ENCODE measurements at places on chromosomes 5 and 9.

DNA sequence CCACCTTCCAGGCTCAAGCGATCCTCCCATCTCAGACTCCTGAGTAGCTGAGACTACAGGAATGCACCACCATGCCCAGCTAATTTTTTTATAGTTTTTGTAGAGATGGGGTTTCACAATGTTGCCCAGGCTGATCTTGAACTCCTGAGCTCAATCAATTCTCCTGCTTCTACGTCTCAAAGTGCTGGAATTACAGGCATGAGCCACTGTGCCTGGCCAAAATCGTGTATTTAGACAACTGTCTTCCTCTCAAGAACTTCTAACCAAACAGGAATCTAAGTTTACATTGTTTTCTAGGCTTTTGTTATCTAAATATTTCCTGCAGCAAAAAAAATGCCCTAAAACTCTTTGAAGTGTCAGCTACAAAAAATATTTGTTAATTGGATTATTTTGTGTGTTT, 78.8 kb downstream of the NLN start:
- no peak for DNase-seq

DNA sequence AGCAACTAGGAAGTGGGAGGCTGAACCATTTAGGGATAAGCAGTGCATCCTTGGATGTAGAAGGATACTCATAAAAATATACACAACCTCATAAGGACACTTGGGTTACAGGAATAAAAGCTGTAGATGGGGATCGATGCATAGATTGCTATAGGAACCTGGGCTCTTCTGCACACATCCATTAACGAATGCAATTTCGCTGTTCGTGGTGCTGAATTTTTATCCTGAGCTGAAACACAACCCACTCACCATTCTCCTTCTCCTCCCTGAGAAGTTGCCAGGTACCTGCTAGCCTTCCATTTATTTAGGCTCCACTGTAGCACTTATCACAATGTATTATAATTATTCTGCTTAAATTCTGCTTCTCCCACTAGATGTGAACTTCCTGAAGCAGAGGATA, 320.6 kb upstream of the BRINP1 start:
- DNase-seq, result no peak

GRCh38 chr5:30505014-30505886, 688.2 kb upstream of the CDH6 start:
- peak; percentile 74 for DNase-seq

GRCh38 chr5:71960195-71960594, 147.1 kb upstream of the MAP1B start:
- DNase-seq, result no peak

GRCh38 chr9:16342246-16343020, 528.0 kb downstream of the BNC2 start:
- no peak for DNase-seq

GRCh38 chr5:43623048-43623680, 20.2 kb downstream of the NNT start:
- DNase-seq, result no peak

- DNase-seq, result peak; percentile 54
These were observed 59.4 kb upstream of the RAPGEF1 start for GRCh38 chr9:131799177-131799823.

DNA sequence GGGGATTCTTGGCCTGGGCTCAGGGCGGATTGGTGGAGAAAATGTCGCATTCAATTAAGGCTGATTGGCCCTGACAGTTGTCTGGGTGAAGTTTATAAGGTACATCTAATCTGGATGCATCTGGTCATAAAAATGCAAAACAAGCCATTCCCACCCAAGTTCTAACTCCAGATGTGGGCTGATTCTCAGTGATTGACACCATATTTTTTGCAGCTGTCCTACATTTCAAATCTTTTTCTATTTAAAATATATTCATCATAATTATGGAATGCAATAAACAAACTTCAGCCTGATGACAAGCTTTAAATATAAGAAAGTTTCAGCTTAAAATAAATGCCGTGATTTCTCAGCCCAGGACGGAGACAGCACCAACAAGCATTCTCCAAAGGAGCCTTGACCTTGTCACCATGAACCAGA, 146.4 kb upstream of the SMIM23 start:
- DNase-seq, result no peak

GRCh38 chr5:137741718-137742117, 5.8 kb upstream of the KLHL3 start:
- DNase-seq, result no peak

- no peak for DNase-seq
These were observed 6.1 kb downstream of the NPR2 start for GRCh38 chr9:35797311-35798109.

GRCh38 chr9:98755006-98755618, 41.2 kb downstream of the ANKS6 start:
- DNase-seq, result no peak

DNA sequence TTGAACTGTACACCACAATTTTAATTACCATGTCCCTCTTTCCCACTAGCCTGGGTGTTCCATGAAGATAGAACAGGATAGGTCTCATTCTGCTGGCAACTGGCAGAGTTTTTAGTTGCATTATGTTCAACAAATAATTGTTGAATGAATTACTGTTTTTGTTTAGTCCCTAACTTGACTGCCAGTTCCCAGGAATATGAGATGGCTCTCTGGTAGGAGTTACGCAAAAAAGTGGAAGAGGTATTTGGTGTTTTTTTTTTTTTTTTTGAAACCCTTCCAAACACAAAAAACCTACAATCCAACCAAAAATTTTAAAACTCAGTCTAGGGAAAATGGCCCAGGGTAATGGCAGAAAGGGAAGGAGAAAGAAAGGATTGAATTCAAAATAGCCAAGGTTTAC, 153.6 kb downstream of the GNAQ start:
- DNase-seq, result no peak
